HS-5 (cell line): ENCODE measurements at places on chromosomes 5 and 9.
A peak's percentile ranks its signal among the peaks of the same experiment; 100 is the strongest.

DNA sequence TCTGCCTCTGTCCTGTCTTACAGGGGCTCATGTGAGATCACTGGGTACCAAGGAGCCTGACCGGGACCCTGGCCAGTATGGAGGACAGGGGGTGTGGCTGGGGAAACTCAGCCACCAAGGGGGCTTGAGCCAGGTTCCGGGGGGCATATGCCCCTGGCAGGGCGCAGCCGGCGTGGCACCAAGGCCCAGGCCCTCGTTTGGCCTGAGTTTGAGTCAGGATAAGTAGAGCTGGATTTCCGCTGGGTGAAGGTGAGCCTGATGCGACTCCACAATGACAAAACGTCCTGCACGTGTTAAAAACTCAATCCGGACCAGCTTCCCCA is 616 bp upstream of the TSPAN17 start:
- DNase-seq, result no peak

DNA sequence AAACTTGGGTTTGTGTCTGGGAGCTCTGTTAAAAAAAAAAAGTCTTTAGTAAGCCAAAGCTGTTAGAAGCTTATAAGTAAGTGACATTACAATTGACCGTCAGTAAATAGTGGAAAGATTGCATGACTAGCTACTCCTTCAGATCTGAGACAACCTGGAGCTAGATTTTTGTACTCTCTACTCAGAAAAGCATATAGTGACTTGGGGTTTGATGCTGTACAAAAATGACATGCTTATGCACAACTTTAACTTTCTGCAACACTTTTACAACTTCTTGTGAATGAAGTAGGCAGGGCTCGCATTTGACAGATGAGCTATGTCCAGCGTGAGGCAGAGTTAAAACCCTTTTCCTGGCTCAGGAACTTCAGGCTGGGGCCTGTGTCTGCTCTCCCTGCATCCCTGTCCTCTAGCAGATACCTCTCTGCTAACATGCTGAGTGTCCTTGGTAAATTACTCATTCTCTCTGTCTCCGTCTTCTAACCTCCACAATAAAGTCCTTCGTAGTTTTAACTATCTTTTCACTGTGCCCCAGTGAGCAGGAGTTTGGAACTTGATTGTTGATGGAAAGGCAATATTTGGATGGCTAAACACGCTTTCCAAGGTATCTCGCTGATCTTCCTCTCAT is 471 bp upstream of the GHR start:
- DNase-seq, result no peak

DNA sequence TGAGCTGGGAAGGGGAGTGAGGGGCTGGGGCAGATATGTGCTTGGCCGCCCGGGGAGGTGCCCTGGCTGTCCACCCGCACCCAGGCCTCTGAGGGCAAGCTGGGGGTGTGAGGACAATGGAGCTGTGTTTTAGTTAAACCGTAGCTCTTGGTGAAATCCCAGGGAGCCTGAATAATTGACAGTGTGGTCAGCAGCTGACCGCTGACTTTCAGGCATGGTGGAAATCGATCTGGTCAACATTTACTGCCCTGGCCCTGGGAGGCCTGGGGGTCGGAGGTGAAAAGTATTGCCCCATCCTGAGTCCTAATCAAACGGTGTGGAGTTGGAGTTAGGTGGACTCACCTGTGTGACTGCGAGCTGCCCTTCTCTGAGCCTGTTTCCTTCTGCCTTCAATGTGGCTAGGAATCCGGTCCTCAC is 31.2 kb upstream of the CRB2 start:
- DNase-seq, result no peak

GRCh38 chr5:134575316-134575715 is 49.8 kb downstream of the JADE2 start:
- no peak for DNase-seq

- DNase-seq, result no peak
Measured at GRCh38 chr5:20000416-20000815, 12.4 kb upstream of the CDH18 start.

DNA sequence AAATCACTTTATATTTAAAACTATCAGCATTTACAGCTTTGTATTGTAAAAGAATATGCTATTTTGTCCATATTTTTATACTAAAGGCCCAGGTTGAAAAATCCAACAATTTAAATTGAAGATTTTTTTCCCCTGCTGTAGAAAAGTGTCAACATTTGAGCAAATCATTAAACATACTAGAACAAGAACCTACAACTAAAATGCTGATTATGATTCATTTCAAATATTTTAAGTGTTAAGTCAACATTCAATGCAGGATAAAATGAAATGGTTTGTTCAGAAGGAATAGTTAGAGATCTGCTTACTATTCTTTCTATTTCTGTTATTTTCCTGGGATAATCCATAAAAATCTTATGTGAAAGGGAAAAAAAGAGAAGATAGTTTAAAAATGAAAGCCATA is 866.5 kb upstream of the DMAC1 start:
- no peak for DNase-seq

- DNase-seq, result no peak
Measured at GRCh38 chr9:123109540-123110279, 76.2 kb downstream of the GPR21 start.

GRCh38 chr5:156922207-156922792 is 40.7 kb downstream of the TIMD4 start:
- no peak for DNase-seq

DNA sequence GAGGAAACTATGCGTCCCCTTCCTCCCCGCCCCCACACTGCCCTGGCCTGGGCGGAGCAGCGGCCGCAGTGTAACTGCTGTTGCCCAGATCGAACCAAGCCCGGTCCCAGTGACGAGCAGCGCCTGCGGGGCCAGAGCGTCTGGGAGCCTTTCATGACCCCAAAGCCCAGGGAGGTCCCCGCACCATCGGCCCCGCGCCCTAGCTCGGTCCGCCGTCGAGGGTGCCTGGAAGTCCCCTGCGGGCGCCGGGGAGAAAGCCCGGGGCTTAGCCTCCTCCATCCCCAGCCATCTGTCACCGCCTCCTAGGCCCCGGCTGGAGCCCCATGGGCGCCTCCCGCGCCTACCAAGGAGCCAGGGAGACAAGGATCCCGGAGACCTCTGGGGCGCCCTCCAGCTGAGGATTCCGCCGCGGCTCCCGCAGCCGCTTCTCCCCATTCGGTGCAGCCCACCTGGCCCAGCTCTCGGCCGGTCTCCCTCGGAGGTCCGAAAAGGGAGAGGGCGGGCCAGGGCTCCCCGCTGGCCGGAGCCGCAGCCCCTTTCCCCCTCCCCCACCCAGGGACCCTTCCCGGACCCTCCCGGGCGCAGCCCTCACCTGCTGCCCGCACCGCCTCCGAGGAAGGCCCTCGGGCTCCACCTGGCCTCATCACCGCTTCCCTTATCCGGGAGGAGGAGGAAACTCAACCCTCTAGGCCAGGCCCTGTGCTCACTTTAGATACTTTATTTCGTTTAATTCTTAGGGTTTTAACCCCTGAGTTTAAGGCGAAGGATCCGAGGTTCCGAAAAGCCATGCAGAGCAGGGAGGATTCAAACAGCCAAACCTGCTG is 45.6 kb downstream of the APTX start:
- DNase-seq, result no peak

DNA sequence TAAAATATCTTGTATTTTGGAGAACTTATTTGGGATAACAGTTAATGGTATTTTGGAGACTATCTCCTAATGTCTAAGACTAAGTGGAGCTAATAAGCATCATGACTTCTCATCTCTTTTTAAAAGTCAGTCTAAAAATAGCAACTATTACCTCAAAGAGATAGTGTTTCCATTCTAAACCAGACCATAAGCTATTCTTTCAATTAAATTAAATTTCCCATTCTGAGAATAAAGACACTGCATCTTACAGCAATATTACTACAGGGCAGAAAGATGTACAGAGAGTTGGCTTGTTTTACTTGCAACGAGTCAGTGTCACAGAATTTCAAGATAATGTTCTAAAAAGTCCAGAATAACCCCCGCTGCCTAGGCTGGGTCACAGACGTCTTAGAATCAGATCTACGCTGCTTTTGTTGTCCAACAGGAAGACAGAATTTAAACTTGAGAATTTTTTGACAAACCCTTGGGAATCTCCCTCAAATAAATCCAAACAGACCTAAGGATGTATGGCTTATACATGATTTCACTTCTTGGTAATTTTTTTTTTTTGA is 98.9 kb downstream of the USP20 start:
- no peak for DNase-seq

DNA sequence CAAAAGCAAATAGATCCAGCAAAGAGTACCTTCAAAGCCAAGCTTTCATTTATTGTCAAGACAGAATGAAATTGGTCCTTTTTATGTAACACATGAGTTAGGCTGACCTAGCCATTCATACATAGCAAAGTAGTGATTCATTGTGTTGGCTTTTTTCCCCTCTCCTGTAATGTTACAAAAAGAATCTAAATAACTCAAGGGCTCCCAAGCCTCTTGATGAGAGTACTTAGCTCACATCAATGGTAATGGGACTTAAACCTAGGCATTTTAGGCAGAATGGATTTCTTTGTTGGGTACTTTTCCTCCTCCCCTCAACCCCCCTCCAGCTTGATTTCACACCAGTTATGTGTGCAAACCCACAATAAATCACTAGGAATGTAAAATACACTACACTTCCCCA is 123.7 kb downstream of the EBF1 start:
- DNase-seq, result peak; percentile 77

DNA sequence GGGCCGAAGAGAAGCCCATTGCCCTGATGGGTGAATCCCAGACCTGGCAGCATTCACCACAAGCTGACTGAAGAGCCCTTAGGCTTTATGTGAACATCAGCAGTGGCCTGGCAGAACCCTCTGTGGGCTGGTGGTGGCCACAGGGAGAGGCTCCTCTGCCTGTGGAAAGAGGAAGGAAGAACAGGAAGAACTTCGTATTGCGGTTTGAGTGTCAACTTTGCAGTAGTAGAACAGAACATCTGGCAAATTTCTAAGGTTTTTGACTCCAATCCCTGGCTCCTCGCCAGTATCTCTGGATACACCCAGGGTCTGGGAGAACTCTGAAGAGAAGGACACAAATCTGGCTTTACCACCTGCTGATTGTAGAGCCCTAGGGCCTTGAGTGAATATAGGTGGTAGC is 356.4 kb upstream of the GRAMD2B start:
- DNase-seq, result no peak

DNA sequence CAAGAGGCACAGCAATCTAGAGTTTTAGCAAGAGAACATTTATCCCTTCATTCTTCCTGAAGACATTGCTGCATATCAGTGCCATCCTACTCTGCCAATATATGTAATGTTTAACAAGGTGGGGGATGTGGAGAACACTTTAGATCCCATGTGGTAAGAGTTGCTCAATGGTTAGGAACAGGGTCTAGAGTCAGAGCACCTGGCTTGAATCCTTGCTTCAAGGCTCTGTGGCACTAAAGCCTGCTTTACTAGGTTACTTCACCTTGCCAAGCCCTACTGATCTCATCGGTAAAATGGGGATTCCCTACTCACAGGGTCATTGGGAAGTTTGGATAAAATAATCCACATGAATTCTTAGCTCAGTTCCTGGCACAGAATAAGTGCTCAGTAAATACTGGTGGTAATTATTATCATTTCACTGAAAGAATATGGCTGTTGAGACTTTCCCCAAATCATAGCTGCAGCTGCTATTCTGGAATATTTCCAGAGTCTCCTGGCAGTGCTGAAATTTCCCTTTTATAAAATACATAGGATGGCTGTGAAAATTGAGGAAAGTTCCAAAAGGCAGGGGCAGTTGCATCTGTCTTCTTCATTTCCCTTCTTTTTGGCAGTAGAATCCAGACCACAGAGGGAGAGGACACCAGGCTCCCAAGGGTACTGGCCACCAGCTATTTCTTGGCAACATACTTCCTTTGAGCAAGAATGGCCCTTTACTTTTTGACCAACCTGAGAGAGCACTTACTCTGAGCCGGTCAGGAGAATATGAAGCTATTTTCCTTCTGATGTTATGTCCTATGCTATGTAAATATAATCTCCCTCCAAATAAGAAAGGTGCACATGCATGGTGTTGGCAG is 142.8 kb downstream of the PALM2AKAP2 start:
- DNase-seq, result no peak

GRCh38 chr5:81768935-81769452 is 18.1 kb upstream of the SSBP2 start:
- DNase-seq, result peak; percentile 80

DNA sequence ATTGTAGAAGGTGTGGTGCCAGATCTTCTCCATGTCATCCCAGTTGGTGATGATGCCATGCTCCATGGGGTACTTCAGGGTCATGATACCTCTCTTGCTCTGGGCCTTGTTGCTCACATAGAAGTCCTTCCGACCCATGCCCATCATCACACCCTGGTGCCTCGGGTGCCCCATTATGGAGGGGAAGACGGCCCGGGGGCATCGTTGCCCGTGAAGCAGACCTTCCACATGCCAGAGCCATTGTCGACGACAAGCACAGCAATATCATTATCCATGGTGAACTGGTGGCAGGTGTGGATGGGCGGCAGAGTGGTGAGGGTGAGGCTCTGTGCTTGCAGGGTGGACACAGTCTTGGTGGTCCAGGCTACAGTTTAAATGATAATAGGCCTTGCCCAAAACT is 24.8 kb upstream of the RAPGEF6 start:
- no peak for DNase-seq

GRCh38 chr9:102124465-102124864 is 386.0 kb upstream of the GRIN3A start:
- DNase-seq, result no peak

DNA sequence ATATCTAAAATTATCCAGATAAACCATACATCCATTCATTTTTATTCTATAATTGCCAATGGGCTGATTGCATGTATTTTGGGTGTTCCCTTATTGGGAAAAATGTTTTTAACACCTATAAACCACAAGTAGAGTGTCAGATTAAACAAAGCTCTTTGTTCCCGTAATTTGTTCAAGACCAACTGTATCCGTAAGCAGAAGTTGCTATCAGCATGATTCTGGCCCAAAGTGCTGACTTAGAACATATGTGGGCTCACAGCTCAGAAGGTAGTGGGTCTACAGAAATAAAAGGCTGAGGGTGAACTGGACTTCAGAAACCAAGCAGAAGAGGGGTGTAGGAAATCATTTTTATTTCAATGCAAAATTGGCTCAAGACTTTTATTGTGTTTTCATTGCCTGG is 23.5 kb upstream of the IL7R start:
- DNase-seq, result no peak

GRCh38 chr5:125510651-125511050 is 764.2 kb upstream of the ZNF608 start:
- DNase-seq, result no peak

GRCh38 chr5:171748720-171749119 is 36.9 kb upstream of the SMIM23 start:
- no peak for DNase-seq

GRCh38 chr5:21237461-21237860 is 1249.5 kb upstream of the CDH18 start:
- DNase-seq, result peak; percentile 8

GRCh38 chr9:32161209-32161608 is 223.2 kb upstream of the ACO1 start:
- no peak for DNase-seq

- no peak for DNase-seq
Measured at GRCh38 chr9:109963079-109963478, 183.1 kb downstream of the PALM2AKAP2 start.

GRCh38 chr9:35697486-35697885 is 7.8 kb upstream of the TPM2 start:
- DNase-seq, result no peak

DNA sequence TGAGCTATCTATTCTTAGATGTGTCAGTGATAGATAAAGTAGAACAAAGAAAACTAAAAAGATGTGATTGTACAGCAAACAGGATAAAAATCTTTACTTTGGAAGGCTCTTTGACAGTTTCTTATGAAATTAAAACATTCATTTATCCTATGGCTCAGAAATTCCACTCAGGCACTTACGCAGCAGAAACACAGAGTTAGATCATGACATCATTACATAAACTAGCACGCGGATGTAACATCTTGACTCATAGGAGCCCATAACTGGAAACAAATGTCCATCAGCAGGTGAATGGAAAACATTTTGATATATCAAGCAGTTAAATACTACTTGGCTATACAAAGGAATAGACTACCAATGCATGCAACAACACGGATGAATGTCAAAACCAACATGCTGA is 45.3 kb downstream of the ICE1 start:
- DNase-seq, result peak; percentile 11
